ENCODE measurements at places on chromosomes 2 and 18.
A peak's percentile ranks its signal among the peaks of the same experiment; 100 is the strongest.

- peak; percentile 9 for DNase-seq
Observed at GRCh38 chr18:13217466-13217961, 1.0 kb upstream of the LDLRAD4 start.

- no peak for DNase-seq
Observed at GRCh38 chr18:3175195-3175758, 44.5 kb downstream of the MYOM1 start.

DNA sequence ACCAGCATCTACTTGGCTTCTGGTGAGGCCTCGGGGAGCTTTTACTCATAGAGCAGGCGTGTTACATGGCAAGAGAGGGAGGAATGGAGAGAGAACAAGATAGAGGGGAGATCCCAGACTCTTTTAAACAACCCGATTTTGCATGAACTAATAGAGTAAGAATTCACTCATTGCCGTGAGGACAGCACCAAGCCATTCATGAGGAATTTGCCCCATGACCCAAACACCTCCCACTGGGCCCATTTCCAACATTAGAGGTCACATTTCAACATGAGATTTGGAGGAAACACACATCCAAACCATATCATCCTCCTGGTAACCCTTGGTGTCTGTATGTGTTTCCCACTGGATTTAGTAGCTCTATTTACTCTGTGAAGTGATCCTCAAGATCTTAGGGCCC lies 249.9 kb upstream of the SP5 start:
- DNase-seq = no peak

DNA sequence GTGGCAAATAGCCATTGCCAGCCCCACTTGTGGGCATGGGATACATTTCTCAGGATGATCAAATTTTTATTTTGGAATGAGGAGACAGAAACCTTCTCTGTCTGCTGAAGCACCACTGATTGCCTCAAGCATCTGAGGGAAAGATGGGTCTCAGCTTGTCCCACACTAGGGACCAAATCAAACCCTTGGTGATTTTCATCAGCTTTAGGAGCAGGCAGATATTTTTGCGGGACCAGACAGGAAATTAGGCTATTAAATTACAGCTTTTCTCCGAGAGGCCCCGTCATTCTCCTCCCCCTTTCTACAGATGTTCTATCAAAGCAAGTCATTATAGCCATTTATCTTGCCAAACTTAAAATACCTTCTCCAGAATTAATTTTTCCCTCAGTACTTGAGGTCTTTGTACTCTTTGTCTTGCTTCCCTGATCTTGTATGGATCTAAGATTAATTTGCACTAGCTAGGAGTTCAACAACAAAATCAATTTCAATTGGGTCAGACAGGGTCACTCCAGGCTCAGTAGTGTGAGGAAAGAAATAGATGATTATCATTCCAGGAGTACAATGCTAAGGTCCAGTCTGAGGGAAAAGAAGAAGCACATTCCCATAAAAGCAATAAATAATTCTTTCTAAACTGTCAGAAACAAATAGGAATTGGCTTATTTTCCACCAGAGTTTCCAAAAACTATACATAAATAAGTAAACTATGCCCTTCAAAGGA lies 818.1 kb upstream of the SOX11 start:
- no peak for DNase-seq

- DNase-seq = no peak
Observed at GRCh38 chr18:23541349-23542093, 38.2 kb downstream of the RMC1 start.

GRCh38 chr2:64853306-64853705 lies 135.9 kb upstream of the SLC1A4 start:
- DNase-seq = no peak

DNA sequence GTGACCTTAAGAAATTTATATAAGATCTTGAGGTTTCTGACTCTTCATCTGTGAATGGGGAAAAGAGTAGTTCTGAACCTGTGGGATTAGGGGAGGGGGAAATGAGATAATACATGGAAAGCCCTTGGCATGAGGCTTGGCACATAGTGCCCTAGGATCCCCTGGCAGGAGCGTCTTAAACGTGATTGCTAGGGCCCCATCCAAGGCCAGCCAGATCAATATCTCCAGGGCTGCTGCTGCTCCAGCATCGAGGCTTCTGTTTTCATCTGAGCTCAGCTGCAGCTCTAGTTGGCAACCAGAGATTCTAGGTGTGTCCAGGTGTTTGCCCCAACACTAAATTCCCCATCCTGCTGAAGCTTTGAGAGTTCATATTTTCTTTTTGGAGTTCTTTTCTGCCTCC lies 71.0 kb downstream of the IL1R2 start:
- no peak for DNase-seq

GRCh38 chr2:232523682-232524597 lies 2.0 kb upstream of the CHRND start:
- peak; percentile 75 for DNase-seq

GRCh38 chr18:50163505-50163904 lies 31.4 kb downstream of the MYO5B start:
- DNase-seq = no peak

GRCh38 chr2:176072951-176073904 lies 10.5 kb downstream of the EVX2 start:
- no peak for DNase-seq

DNA sequence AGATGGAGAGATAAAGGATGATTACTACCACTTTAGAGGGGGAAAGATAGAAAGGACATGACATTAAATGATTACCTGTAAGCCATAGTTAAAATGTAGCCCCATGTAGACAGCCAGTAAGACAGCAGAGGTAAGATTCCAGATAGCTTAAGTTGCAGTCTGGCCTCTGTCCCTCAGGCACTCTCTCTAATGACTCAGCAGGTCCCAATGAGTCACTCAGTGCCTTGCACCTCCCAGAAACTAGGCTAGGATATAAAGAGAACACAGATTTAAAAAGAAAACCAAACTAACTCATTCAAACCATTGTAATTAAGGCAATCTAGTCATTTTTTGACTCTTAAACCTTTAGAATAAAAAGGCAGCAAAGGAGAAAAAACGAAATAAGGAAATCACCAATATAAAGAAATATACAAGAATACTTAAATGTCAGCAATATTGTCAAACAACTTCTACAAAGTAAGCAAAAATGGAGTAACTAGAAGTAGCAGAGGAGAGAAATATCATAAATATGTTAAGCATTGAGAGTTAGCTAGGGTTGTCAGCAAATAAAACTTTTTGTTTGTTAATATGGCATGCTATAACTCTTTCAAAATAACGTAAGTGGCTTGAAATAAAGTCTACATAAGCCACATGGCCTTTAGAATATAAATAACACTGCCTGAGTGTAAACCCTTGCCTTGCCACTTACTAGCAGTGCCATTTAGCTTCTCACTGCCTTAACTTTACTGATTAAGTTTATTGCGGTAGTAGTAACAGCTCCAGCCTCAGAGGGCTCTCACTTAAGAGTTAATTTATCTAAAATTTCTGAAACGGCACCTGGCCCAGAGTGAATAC lies 48.5 kb downstream of the SOCS6 start:
- DNase-seq = peak; percentile 79

- no peak for DNase-seq
Observed at GRCh38 chr18:40532046-40532445, 1423.0 kb upstream of the PIK3C3 start.

DNA sequence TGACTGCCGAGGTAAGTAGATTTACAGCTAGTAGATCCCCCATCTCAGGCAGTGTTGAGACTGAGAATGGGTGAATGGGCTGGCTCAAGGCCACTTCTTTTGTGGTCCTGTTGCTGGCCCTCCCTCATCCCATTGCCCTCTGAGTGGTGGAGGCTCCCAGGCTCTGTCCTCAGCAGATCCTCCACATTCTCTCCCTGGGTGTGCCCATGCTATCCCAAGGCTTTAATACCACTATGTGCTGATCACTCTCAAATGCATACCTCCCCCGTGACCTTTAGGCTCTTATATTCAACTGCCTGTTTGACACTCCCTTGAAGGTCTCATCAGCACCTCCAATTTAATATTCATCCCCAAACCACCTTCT lies 271.8 kb downstream of the GLI2 start:
- no peak for DNase-seq

GRCh38 chr2:37688771-37689468 lies 17.5 kb upstream of the CDC42EP3 start:
- peak; percentile 95 for DNase-seq

GRCh38 chr2:6410313-6410712 lies 455.4 kb downstream of the CMPK2 start:
- no peak for DNase-seq

- DNase-seq = peak; percentile 82
Observed at GRCh38 chr2:63614448-63614968, 25.7 kb downstream of the MDH1 start.

GRCh38 chr2:216340280-216340631 lies 32.0 kb downstream of the MARCHF4 start:
- DNase-seq = no peak

DNA sequence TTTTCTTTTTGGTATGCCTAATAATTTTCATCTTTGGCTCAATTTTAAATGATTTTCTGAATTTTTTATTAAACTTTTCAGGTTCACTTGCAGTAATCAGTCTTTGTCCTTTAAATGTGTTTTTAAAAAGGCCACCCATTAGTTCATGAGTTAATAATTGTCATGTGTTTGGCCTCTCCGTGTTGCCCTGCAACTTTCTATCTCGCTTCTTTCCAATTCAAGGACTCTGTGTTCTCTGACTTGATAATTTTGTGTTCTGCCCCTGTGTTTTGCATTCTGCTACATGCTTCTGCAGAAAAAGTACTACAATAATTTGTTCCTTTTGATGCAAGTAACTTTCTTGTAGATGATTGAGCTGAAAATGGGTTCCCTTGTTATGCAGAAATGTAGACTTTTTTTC lies 921.4 kb upstream of the LRATD1 start:
- no peak for DNase-seq

- DNase-seq = no peak
Observed at GRCh38 chr2:74653589-74653984, 460 bp upstream of the SEMA4F start.

DNA sequence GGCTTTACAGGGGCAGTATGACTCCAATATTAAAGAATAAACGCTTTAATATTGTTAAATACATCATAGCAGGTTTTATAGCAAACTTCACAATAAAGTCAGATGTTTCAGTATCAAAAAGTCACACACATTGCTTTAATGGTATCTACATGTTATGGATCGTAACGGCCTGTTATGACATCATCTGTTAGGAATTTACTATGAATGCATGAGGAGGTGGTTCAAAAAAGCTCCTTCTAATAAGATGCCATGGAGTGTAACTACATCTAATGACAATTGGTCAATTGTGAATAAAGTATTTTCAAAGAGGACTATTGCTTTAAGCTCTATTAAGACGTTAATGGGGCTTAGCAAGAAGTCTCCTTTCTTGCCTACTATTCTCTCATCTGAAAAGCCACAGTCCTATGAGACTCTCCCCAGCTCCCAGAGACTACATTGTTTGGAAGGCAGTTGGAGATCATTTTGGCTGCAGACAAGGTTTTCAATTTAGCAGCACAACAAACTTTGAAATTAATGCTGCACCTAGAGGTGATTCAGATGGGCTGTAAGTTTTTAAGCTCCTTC lies 300.7 kb upstream of the MEIS1 start:
- no peak for DNase-seq

DNA sequence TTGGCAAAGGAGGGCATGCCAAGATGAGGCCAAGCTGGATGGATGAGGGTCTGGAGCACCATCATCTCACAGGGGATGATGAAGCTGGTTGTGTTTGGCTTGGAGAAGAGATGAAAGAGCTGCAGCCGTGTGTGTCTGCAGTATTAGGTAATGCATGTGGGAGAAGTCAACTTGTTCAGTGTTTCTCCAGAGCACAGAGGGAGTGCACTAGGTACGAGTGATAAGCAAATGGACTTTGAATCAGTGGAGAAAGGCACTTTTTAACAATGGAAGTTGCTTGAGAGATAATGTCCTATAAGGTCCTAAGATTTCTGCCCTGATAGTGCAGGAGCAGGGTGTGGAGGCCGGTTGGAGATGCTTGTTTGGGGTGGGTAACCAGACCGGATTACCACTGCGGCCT lies 36.0 kb downstream of the SLC14A2 start:
- DNase-seq = no peak

GRCh38 chr2:197871780-197872456 lies 67.5 kb downstream of the PLCL1 start:
- no peak for DNase-seq

GRCh38 chr2:218833023-218833609 lies 1.5 kb upstream of the PRKAG3 start:
- DNase-seq = no peak

DNA sequence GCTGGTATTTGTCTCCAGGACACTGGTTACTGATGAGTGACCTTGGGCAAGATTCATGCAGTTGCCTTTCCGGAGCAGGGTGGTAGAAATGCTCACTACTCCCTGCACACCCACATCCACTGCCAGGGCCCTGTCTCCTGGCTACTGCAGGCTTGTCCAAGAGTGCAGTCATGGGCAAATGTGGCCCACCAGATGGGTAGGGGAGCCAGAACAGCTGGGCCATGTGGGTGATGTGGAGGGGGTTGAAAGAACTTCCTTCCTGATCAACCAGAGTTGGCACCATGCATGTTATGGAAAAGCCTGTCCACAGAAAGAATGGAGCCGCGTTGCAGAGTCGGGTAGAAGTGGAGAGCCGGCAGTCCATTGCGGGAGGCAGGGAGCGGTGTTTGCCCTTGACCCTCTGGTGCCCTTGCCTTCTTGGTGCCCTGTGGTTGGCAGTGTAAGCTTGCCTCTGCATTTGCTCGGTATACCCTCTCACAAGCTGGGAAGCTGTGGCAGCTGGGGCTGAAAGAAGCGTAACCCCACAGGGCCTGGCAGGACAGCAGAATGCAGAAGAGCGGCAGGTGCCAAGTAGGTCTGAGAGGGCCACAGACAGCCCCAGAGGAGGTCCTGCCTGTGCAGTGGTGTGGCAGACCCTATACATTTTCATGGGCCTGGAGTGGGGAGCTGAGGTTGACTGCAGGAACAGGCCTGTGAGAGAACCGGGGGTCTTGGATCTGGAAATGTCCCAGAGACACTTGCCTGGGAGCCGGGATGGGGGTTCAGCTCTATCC lies 253.2 kb downstream of the TFCP2L1 start:
- DNase-seq = no peak

DNA sequence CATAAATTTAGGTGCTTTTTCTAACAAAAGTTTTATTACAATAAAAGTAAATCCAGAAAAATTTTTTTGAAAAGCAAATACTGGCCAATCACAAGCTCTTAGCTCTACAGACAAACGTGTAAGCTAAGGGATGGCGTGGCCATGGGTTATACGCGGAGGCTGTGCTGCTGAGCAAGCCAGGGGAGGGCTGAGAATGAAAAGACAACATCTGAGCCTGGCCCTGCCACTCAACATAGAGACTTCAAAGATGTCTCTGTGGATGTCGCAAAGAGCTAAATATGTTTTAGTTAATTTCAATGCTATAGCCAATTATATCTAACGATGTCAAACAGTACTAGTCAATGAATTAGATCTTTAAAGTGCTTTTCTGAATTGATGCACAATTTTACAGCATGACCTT lies 33.3 kb upstream of the NT5DC4 start:
- DNase-seq = no peak

DNA sequence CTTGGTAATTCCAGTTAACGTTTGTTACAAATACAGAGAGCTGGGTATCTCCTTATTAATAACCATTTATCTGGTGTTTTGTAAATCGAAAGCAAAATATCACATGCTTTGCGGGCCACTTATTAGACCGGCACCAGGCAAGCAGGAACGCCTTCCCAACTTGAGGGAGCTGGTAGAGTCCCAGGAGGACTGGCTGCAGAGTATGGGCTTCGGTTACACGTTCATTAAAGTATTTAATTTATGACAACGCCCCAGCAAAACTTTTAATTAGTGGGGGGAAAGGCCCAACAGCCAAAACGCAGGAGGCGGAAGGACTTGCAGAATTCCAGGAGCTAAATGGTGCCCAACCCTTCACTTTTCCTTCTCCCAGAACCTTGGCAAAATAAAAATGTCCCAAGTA lies 3.7 kb downstream of the SMAD7 start:
- no peak for DNase-seq

- DNase-seq = no peak
Observed at GRCh38 chr18:3472681-3473544, 22.9 kb downstream of the TGIF1 start.

GRCh38 chr18:31649978-31650719 lies 34.2 kb downstream of the B4GALT6 start:
- no peak for DNase-seq

Data from ACHN (cell line).